ENCODE measurements at places on chromosomes 12 and 14.

- DNase-seq: no peak
These were observed 18.0 kb upstream of the MYO1H start for GRCh38 chr12:109329686-109330085.

DNA sequence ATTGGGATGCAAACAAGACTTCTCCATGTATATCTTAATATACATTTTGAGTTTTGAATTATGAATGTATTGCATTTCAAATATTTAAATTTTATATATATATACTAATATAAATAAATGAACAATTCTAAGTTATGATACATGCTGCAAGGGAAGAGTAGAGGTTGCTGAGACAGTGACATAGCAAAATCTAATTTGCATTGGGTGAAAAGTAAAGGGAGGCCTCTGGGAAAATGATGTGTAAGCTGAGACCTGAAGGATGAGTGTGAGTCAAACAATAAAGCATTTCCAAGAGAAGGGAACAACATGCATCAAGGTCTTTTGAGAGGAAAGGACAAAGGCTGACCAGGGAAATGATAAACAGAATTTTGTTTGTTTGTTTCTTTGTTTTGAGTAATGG lies 62.9 kb upstream of the PTPRQ start:
- DNase-seq: no peak

GRCh38 chr12:112126000-112126438 lies 659 bp downstream of the TRAFD1 start:
- DNase-seq: no peak

GRCh38 chr14:33280646-33281045 lies 342.0 kb downstream of the NPAS3 start:
- DNase-seq: no peak

DNA sequence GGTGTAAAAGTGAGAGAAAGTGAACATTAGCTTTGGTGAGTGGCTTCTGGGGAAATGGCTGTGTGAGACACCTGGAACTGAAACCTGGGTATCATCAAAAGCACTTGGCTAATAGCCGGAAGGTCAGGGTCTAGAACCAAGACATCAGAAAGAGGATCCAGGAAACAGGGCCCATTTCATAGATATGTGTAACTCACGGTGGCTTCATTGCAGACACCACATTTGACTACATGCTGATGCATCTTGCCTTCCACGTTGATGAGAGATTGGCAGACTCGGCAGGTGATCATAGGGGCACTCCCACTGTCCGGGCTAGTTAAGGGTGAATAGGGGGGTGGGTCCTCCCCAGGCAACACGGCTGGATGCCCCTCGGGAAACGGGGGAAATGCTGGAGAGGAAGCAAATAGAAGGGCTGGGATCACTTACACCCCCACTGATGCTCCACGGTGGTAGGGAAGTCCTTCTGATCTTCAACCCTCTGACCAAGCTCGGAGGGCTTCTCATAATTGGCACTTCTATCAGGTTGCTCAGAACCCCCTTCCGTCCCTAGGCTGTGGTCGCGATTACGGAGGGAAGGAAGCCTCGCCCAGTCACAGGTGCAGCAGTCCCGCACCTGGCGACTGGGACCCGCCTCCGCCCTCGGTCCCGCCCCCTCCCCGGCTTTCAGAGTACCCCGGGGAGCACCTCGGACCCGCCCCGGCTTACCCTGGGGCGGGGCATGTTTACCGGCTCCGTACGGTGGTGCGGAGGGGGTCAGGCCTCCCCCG lies 593 bp downstream of the PIP4P1 start:
- peak; percentile 72 for DNase-seq

DNA sequence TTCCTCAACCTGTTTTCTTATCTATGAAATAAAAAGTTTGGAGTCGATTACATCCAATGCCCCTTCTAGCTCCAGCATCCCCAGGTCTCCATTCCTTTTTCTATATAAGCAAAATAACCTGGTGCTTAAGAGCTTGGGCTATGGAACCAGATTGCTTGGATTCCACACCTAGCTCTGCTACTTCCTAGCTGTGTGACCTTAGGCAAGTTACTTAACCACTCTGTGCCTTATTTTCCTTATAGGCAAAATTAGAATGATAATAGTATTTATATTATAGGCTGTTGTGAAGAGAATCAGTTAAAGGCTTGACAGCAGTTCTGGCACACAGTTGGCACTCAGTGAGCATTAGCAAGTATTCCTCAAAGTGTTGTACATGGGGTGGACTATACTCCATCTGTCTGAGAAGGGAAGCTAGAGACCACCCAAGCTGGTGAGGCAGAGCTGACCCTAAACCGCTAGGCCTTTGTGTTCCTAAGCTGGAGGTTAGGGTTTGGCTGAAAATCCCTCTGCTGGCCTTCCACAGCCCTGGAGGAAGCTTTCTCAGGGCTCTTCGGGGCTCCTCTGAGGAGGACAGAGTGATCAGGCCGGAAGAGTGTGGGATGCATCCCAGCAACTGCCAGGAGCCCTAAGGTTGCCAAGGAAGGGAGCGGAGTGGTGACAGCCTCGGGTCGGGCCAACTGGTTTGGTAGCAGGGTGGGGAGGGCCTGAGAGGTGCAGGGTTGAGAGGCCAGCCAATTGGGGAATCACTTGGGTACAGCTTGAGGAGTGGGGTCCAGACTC lies 6.0 kb upstream of the KRT4 start:
- no peak for DNase-seq

- DNase-seq: peak; percentile 51
These were observed 16.8 kb upstream of the MYL2 start for GRCh38 chr12:110937104-110937641.

DNA sequence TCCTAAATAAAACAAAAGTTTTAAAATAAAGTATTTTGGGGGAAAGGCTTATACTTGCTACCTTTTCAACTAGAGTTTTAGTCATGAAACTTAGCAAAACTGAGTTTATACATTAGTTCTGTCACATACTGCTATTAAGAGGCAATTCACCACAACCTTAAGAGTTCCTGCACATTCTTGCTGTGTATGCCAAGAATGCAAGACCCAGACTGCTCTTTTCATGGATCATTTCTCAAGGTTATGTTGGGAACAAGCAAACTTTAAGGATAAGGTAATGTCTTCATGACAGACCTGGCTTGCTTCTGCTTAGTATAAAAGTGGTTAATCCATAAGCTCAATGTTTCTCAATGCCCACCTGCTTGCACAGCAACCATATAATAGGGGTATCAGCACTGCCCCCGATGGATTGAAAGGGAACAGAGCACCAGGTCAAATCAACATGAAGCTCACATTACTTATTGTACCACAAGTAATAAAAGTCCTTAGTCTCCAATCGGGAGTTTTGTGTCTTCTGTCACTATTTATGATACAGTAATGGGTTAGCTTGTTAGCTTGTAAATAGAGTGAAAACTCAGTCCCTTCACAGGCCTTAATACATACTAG lies 67.6 kb downstream of the KIF21A start:
- DNase-seq: no peak

DNA sequence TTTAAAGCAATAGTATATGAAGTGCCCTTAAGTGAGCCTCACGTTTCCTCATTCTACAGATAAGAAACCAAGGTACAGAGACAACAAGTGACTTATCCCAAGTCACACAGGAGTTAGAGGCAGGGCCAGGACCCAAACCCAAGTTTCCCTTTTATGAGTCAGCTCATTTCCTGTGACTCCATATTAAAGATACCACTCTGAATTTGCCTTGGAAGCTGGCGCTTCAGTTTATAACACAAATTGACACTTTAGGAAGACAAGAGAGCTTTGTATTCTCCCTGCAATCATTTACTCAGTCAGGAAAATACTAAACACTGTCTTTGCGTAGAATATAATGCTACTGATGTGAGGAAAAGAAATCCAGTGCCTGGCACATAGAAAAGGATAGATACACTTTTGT lies 43.2 kb downstream of the MYBPC1 start:
- no peak for DNase-seq

DNA sequence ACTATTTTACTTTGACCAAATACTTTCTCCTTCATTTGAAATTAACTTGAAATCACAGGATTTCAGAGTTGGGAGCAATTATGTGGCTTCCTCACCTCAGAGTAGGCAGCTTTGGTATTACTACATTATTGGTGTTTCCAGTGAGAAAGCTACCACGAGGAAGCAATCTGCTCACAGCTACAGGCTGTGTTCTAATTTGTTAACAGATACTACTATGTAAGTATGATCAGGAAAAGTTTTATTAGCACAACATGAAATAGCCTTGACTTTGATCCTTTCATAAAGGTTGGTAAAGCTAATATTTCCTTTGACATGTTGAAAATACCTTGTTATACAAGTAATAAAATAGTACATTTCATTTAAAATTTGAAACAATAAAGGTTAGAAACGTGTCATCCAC lies 30.6 kb downstream of the TAOK3 start:
- no peak for DNase-seq

DNA sequence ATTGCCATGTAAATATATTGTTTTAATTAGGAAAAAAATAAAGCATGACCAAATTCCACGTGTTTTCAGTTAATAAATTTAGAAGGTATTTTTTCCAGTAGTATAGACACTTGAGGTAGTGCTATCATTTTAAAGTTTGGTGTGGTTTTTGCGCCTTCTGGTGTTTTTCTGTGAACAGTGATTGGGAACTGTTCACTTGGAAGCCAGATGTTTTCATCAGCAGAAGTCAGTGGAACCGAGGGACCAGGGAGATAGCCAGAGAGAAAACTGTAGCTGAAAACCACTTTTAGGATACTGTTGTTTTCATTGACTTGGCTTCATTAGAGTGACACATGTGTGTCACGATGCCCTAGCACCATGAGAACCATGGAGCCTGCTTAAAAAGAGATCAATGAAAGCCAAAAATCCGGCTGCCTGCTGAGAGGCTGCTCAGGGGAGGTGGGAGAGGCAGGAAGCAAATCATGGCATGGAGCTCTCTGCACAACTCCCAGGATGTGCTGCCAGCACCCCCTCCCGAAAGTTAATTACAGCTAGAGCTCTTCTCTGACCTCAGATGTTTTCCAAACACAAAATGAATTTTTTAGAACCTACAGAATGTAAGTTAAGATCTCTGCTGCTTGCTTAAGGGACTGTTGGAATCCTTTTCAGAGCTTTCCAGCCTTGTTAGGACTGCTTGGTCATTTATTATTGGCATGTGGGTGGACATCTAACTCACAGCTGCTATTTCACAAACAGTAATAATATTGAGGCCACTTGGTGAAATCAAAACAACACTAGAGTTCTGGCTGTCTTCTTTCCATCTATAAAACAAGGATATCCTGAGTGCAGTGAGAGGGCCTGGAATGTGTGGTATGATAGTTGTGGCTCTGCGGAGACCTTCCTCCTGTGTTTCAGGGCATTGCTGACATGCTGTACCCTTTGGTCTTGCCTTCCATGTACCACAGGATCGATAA lies 192.3 kb downstream of the ANO4 start:
- DNase-seq: peak; percentile 33

GRCh38 chr12:108685469-108686260 lies 45.7 kb downstream of the CORO1C start:
- no peak for DNase-seq

DNA sequence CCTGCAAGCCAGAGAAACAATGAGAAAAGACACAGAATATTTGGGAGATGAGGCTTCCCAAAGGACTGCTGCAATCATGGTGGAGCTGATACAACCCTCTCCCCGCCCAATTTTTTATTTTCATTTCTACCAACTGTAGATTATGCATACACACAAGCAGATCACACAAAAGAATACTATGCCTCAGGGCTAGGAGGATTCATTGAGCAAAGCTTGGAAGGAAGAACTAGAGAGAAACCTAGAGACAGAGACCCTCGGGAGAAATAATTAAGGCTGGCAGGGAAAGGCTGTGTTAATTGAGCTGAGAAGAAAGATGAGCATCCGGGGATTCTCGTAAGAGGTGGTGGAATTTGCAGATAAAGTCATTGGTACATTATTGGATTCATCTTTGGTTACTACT lies 9.9 kb upstream of the WNT5B start:
- no peak for DNase-seq

GRCh38 chr12:109178532-109178931 lies 62.1 kb downstream of the ACACB start:
- DNase-seq: no peak

GRCh38 chr14:90381999-90382451 lies 14.8 kb upstream of the CALM1 start:
- peak; percentile 70 for DNase-seq

DNA sequence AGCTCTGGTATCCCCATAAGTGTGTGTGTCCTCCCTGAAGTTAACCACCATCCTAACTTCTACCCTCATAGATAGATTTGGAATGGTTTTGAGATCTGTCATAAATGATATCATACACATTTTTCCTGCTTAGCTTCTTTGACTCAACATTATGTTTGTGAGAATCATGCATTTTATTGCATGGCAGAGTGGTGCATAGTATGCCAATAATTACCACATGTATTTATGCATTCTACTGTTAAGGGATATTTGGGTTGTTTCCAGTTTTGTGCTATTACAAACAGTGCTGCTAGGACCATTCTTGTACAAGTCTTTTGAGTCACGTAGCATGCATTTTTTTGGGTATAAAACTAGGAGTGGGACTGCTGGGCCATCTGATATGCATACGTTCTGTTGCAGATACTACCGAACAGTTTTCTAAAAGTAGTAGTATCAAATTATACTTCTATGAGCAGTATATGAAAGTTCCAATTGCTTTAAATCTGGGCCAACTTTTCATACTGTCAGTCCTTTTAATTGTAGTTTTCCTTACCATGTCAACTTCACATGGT lies 13.4 kb downstream of the GRIP1 start:
- no peak for DNase-seq

GRCh38 chr14:85366226-85366625 lies 163.7 kb upstream of the FLRT2 start:
- no peak for DNase-seq

DNA sequence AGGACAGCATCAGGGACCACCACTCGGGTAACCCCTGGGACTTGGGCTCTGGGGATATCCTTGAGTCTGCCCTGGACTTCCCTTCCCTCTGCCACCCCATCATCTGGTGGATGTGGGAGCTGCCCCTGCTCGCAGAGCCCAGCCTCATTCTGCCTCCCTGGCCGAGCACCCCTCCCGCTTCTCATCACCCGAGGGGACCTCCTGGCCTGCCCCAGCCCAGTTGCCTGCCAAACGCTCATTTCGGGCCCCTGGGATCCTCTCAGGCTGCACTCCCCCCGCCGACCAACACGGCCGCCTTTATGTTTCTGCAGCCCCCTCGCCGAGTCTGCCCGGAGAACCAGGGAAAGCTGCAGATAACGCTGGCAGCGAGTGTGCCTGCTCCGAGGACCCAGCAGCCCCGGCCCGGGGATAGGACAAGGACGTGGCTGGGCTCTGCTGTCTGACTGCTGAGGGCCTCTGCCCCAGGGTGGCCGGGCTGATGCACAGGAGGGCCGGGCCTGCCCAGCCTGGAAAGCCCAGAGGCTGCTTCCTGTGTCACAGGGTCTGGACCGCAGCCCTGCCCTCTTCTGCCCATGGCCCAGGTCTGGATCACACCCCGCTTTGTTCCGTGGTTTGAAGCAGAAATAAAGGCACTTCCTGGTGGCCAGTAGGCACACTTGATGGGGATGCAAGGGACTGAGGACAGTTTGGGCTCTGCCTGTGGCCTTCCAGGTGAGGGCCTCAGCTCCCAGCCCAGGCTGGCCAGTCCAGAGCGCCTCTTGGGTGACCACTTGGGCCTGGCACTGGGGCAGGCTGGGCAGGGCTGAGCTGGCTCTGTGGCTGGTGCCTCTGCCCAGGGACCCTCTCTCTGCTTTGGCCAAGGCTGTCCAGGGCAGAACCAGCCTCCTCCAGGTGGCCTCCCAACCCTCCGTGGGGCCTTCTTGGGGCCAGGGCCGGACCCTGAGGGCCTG lies 4.9 kb upstream of the EXOC3L4 start:
- DNase-seq: no peak

Data from NCI-H345 (cell line).